ENCODE measurements at places on chromosomes 16 and 17. TPM values are rescaled to one million over a fixed set of nuclear protein-coding genes. Genes with fewer than 3 reads are reported as not detected.

The MYLK3 gene
- polyA plus RNA-seq: 1.2 TPM

DNA sequence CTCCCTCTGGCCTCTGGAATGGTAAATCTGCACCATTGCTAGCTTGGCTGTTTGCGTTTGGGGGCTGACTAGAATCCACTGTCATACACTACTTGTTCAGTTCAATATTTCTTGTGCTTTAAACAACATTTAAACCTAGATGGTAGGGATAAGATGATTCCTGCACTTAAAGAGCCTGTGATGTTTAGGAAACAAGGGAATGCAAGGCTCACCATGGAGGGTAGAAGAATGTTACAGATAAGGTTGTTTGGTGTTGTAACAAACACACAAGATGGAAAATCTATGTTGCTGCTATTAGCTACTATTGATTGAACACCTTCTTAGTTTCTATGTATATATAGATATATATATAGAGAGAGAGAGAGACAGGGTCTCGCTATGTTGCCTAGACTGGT lies 31.4 kb downstream of the YPEL2 start:
- DNase-seq: no peak

The TNFRSF17 gene
- not detected for polyA plus RNA-seq

- no peak for DNase-seq
Measured at GRCh38 chr17:79524213-79525187, 86.4 kb downstream of the RBFOX3 start.

Data from right renal pelvis (tissue), 4 donors.